ENCODE measurements at places on chromosomes 4 and X.

- no peak for DNase-seq
These were observed 56.9 kb downstream of the PCGF3 start for GRCh38 chr4:762211-763190.

DNA sequence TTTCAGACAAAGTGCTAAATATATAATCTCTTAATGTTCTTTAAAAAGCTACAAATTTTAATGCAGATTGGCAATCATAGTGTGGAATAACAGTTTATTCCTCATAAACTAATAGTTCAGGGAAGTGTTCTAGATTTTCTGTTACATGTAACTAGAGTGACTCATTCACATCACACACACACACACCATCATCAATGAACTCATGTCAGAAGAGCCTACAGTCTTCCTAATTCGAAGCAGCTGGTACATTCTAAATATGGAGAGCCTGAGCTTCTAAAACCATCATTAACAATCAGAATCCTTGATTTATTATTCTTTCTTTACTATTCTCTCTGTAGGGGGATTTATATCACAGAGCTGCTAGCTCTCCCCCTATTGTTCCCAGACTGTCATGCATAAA is 49.6 kb downstream of the DKK2 start:
- DNase-seq: no peak

DNA sequence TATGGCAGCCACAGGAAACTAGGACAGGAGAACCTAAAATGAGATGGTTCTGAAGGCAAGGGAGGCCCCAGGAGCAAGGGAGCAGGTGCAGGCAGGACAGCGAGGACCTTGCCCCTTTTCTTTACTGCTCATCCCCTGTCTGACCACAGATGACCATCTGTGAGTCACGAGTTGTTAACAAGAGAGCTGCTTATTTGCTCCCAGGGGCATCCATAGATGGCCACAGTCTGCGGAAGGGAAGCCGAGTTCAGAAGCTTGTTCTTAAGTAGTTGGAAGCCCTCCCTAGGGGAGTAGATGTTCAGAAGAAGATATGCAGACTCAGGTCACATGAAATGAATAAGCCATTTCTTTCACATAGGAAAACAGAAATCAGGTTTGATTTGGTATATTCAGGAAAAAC is 69.4 kb downstream of the EVC2 start:
- no peak for DNase-seq

DNA sequence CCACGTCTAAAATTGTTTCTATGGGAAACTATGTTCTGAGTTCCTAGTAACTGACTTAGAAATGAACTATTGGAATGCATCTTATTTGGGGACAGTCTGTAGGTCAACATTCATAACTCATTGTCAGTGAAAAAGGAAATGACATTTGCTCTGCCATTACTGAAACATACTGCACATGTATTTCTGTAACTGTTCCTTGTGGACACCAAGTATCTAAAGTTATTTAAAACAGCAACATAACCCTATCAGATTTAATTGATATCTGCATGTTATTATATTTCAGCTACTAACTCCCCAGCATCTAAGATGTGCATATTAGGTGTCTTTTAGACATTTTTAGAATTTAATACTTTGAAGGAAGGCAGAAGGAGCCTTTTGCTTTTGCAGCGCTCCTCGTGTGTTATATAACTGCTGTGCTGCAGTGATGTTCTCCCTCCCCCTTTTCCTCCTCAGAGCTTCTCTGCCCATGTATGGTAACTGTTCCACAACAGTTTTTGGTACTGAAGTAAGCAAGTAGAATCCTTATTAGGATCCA is 37.2 kb upstream of the TMEM131L start:
- DNase-seq: no peak

DNA sequence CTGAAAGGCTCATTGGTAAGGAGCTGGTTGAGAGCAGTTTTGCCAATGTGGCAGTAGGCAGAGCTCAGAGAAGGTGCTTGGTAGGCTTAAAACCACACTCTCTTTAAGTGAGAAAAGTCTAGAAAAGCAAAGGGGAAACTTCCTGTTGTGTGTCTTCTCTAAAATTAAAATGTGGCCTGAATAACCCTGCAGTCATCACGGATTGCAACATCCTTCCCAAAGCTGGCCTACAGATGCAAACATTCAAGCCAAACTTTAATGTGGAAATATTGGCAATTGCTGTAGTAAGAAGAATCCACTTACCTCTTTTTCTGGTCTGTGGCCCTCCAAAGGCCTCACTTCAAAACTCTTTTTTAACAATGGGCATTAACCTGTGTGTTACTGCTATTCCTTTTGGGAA is 348.5 kb downstream of the OPHN1 start:
- DNase-seq: no peak

- no peak for DNase-seq
These were observed 148.7 kb upstream of the PTCHD1 start for GRCh38 chrX:23185951-23186350.

- DNase-seq: no peak
These were observed 72.1 kb upstream of the ACSL1 start for GRCh38 chr4:184897895-184898294.

- no peak for DNase-seq
These were observed 263.3 kb downstream of the NLGN4X start for GRCh38 chrX:5965406-5965805.

GRCh38 chr4:142331132-142331531 is 515.0 kb downstream of the INPP4B start:
- no peak for DNase-seq

DNA sequence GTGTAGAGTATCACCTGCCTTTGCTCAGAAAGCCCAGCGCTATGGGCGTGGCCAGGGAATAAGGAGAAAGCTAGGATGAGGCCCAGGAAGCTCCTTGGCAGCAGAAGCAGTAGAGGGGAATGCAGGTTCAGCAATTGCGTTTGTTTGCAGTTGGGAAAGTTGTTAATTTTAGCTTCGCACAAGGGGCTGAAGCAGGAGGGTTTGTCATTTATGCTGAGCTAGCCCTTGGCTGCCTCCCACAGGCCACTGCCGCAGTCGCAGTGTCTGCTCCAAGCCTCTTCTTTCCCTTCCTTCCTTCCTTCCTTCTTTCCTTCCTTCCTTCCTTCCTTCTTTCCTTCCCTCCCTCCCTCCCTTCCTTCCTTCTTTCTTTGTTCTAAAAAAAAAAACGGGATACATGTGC is 21.5 kb downstream of the FRMPD3 start:
- DNase-seq: no peak

DNA sequence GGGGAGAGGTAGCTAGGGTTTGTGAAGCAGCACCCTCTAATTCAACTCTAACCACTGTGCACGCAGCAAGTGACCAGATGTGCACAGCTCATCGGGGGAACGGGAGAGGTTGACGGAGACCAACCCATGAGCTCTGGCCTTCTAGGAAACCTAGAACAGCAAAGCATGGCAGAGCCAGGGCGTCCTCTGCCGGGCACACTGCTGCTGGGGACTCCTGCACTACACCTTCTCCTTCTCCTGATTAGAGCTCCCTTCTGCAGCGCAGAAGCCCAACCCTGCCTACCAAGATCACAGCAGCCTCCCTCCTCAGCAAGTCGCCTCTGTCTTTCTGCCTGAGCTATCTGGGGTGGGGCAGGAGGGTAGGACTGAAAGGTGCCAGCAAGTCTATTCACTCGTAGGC is 252.3 kb upstream of the PSAPL1 start:
- no peak for DNase-seq

GRCh38 chrX:86148594-86148993 is 343 bp downstream of the DACH2 start:
- DNase-seq: no peak

DNA sequence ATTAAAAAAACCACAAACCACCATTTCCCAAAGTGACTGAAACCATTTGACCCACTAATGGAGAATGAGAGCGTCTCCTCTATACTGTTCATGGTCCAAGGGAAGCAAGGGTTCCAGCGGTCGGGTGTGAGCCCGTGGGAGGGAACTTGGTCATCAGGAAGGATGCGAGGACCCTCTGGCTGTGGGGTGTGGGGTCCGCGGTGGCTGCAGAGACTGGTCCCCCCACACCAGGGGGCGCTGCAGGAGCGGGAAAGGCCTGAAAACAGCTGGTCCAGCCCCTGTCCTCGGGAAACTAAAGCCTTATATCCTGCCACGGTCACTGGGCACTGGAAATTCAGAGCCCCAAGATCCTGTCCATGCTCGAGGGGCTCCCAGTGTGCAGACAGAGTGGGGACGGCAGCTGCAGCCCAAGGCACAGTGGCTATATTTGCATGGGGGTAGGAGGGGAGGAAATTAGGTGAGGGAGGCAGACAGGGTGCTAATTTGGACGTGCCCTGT is 4.3 kb downstream of the BLOC1S4 start:
- peak; percentile 95 for DNase-seq

- no peak for DNase-seq
These were observed 286.3 kb upstream of the UGT8 start for GRCh38 chr4:114312338-114312737.

GRCh38 chrX:69896046-69896445 is 153.7 kb downstream of the AWAT2 start:
- no peak for DNase-seq

GRCh38 chr4:40606239-40606767 is 23.4 kb downstream of the RBM47 start:
- no peak for DNase-seq

GRCh38 chrX:43735534-43735933 is 79.4 kb downstream of the MAOA start:
- DNase-seq: no peak

DNA sequence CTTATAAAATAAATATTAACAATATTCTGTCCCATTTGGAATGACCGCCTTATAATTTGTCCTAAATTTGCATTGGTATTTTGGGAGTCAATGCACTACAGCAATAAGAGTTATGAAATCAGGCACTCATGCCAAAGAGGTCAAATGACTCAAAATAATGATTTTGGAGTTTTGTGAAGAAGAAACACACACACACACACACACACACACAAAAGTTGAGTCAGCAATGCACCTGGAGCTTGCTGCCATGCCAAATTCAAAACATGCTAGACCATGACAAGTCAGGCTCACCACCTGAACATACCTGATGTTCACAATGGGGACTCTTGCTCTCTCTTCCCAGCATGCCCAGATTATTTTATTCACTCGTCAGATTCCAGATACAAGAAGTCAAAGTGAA is 56.7 kb downstream of the PROM1 start:
- DNase-seq: no peak

DNA sequence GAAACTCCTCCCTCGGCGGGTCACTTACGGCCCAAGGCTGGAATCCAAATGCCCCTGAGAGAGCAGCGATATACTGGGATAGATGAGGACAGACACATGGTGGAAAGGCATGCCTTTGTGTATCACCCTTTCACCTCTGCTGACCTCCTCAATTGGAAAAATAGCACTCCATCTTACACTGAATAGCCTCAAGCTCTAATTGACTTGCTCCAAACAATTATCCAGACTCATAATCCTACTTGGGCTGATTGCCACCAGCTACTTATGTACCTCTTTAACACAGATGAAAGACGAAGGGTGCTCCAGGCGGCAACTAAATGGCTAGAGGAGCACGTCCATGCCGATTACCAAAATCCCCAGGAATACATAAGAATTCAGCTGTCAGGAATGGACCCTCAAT is 1142.2 kb downstream of the ARAP2 start:
- DNase-seq: no peak

DNA sequence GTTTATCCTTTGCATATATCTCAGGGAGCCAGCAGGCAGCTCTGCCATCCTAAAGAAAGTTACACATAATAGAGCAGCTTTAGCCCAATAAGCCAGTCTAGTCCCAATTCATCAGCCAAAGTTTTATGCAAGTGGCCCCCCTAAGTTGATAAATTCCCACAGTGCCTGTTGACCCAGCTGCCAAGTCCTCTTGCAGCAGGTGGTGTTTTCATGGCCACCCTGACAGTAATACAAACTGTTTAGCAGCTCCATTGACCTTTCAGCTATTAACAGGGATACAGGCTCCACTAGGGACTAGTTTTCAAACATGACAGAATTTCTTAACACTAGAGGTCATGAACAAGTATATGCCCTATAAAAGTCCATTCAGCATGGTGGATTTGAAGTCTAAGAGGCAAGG is 77.5 kb downstream of the HHIP start:
- no peak for DNase-seq

- DNase-seq: no peak
These were observed 42.1 kb downstream of the NFKB1 start for GRCh38 chr4:102543030-102543928.

GRCh38 chr4:132387060-132387459 is 762.0 kb upstream of the PCDH10 start:
- no peak for DNase-seq

DNA sequence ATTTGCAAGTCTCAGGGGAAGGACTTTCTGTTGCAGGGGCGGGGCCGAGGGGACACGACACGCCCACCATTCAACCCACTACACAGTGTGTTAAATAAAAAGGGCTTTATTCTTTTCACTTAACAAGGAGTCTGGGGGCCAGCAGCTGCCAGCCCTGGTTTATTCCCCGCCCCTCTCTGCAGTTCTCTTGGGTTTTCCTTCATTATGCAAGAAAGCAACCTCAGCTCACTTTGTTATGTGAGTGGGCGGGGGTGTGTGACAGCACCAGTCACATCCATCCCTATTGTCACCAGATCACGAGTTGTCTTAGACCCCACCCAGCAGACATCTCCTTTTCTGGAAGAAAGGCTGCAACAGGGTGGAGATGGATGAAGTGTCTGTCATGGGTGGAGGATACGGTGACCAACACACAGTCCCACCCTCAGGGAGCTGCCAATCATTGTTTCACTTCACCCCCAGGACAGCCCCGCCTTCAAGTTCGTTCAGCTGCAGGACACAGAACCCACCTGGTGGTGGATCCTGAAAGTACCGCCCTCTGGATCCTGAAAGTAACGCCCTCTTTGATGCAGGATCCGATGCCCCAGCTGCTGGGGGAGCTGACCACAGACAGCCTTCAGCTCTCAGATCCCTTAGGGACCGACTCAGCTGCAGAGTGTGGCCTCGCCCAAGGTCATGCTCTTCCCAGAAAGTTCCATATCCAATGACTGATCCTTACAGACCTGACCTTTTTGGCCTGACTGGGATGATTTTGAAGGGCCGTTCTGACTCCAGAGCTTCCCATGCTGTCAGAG is 79.6 kb downstream of the SMIM20 start:
- DNase-seq: peak; percentile 32

- DNase-seq: no peak
These were observed 22.4 kb upstream of the MAGEA8 start for GRCh38 chrX:149858592-149858991.

- DNase-seq: no peak
These were observed 21.6 kb downstream of the PIGG start for GRCh38 chr4:520683-521023.

DNA sequence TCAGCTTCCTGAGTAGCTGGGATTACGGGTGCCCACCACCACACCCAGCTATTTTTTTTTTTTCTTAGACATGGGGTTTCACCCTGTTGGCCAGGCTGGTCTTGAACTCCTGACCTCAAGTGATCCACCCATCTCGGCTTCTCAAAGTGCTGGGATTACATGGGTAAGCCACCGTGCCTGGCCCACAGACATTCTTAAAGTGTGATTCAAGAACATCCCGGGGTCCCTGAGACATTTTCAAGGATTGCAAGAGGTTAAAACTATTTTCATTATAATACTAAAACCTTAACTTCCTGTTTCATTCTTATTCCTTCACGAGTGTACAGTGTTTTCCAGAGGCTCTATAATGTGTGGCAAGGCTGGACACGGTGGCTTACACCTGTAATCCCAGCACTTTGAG is 318.7 kb downstream of the CAMK2D start:
- DNase-seq: no peak

All from BE2C (cell line).